ENCODE measurements at places on chromosomes 12 and 14. TPM values are rescaled to one million over a fixed set of nuclear protein-coding genes. Genes with fewer than 3 reads are reported as not detected.

GRCh38 chr14:23033801-23034497, 751 bp downstream of the PSMB5 start:
- H3K27ac ChIP-seq: peak overlapping the region; percentile 82
- peaks cover 7% of the 10 kb centered on the region for H3K4me1 ChIP-seq
- H3K4me3 ChIP-seq: peak overlapping the region; percentile 82
- no peaks in the 10 kb centered on the region for H3K36me3 ChIP-seq
- DNase-seq: no peak

DNA sequence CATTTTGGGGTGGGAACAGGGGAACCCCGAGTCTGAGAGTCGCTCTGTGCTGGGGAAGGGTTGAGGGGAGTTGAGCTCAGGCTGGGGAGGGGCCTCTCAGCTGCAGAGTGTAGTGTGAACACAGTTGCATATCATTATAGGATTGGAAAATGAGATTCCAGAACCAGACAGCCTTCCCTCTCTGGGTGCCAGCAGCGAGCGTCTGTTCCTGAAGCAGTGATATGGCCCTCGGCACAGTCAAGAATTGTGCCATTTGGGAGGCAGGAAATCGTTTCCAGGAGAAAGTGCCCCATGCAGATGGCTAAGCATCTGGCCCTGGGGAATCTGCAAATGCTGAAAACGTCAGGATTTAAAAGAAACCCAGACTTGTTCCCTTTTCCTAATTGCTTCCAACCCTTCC, 70.4 kb upstream of the SFSWAP start:
- no peak for DNase-seq
- no peaks in the 10 kb centered on the region for H3K4me1 ChIP-seq
- no peak overlapping the region for H3K4me3 ChIP-seq
- H3K36me3 ChIP-seq: no peaks in the 10 kb centered on the region

GRCh38 chr14:104496095-104496494, 83.5 kb upstream of the C14orf180 start:
- H3K4me1 ChIP-seq: no peaks in the 10 kb centered on the region
- no peak for DNase-seq
- no peaks in the 10 kb centered on the region for H3K27me3 ChIP-seq
- H3K27ac ChIP-seq: no peak overlapping the region
- no peak overlapping the region for H3K4me3 ChIP-seq
- H3K36me3 ChIP-seq: no peaks in the 10 kb centered on the region

Gene FAR2
- 1.3 TPM for polyA plus RNA-seq

Gene GCH1
- 42.6 TPM for polyA plus RNA-seq

Gene METTL17
- polyA plus RNA-seq: 61.2 TPM

GRCh38 chr14:66037361-66037760, 448.8 kb upstream of the CCDC196 start:
- H3K4me1 ChIP-seq: no peaks in the 10 kb centered on the region
- no peaks in the 10 kb centered on the region for H3K36me3 ChIP-seq
- H3K4me3 ChIP-seq: no peak overlapping the region
- DNase-seq: no peak
- H3K27me3 ChIP-seq: no peaks in the 10 kb centered on the region

DNA sequence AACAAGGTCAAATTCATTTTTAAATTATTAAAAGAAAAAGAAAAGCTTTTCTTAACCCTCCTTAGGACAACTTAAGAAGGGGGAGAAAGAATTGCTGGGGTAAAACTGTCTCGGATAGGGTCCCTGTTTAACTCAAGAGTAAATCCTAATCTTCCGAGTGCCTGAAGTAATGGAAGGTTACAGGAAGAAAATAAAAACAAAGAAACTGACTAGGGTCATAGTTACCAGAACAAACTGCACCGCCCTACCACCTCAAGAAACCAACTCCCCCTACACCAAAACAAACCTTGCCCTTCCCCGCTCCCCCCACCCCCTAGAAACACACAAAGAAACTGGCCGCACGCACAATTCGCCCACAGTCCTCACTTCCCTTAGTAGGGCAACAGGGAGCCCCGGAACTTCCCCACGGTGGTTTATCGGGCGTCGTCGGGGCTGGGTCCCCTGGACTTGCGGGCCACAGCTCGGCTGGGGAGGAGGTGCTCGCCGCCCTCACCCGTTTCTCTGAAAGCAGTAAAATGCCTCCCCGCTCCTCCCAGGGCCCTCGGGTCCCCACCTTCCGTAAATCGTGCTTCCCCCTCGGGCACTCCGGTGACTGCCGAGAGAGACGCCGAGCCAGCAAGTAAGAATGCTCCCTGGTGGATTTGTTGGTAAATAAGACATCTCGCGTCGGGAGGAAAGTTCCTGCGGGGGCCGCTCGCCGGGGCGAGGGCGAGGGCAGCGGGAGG, 2.4 kb downstream of the SINHCAF start:
- H3K4me3 ChIP-seq: peak overlapping the region; percentile 78
- no peak for DNase-seq
- peak overlapping the region; percentile 84 for H3K27ac ChIP-seq
- no peaks in the 10 kb centered on the region for H3K36me3 ChIP-seq
- no peaks in the 10 kb centered on the region for H3K27me3 ChIP-seq

Gene CELA1
- polyA plus RNA-seq: not detected

DNA sequence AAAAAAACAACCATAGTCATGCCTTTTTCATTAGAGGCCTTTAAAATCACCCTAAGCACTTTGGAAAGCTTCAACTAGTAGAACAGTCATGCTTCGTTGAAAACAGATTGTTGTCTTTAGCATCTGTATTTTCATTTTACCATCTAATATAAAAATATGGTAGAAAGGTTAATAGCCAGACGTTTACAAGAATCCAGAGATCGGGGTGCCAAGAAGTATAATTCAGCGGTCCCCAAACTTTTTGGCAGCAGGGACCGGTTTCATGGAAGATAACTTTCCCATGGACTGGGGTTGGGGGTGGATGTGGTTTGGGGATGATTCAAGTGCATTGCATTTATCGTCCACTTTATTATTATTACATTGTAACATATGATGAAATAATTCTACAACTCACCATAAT, 138.4 kb downstream of the GLT1D1 start:
- peaks cover 8% of the 10 kb centered on the region for H3K27me3 ChIP-seq
- no peak for DNase-seq
- H3K4me3 ChIP-seq: no peak overlapping the region
- no peaks in the 10 kb centered on the region for H3K4me1 ChIP-seq

Gene AMDHD1
- 1.8 TPM for polyA plus RNA-seq

- H3K4me1 ChIP-seq: no peaks in the 10 kb centered on the region
- no peak for DNase-seq
- H3K27me3 ChIP-seq: no peaks in the 10 kb centered on the region
- no peak overlapping the region for H3K27ac ChIP-seq
- no peak overlapping the region for H3K4me3 ChIP-seq
Observed at GRCh38 chr14:24789378-24789884, 155.4 kb upstream of the GZMB start.

Gene TPH2
- not detected for polyA plus RNA-seq

Gene PIANP
- 2.7 TPM for polyA plus RNA-seq

DNA sequence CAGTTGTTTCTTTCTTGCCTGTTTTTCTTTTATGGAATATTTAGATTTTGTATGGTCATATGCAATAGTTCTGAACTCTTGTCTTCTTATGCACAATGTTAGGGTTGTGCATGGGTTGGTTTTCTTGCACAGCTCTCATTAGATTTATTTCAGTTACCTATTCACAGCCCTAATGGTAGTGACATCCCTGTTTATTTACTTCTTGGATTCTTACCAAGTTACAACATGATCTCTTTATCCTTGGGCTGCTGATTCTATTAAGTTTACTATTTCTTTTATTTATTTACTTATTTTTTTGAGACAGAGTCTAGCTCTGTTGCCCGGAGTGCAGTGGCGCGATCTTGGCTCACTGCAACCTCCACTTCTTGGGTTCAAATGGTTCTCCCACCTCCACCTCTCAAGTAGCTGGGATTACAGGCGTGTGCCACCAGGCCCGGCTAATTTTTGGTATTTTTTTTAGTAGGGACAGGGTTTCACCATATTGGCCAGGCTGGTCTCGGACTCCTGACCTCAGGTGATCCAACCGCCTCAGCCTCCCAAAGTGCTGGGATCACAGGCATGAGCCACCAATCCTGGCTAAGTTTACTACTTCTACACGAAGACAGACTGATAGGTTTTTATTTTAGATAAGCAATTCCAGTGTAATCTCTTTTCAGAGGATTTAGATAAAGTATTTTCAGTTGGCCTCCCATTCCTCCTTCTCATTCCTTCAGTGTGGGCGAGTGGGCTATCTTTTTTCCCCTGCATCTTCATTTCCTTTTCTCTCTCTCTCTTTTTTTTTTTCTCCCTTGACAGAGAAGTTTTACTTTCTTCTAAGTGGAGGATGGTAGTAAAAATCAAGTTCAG, 395.1 kb upstream of the RGS6 start:
- H3K4me3 ChIP-seq: no peak overlapping the region
- H3K4me1 ChIP-seq: peaks cover 3% of the 10 kb centered on the region
- no peaks in the 10 kb centered on the region for H3K36me3 ChIP-seq
- no peak overlapping the region for H3K27ac ChIP-seq
- no peak for DNase-seq

- no peaks in the 10 kb centered on the region for H3K4me1 ChIP-seq
- H3K36me3 ChIP-seq: no peaks in the 10 kb centered on the region
- DNase-seq: no peak
- H3K4me3 ChIP-seq: no peak overlapping the region
Observed at GRCh38 chr14:50823762-50824636, 7.0 kb downstream of the NIN start.

Gene MYRFL
- 1.2 TPM for polyA plus RNA-seq

Gene ZBTB1
- 8.7 TPM for polyA plus RNA-seq

- H3K4me3 ChIP-seq: no peak overlapping the region
- no peaks in the 10 kb centered on the region for H3K27me3 ChIP-seq
Observed at GRCh38 chr12:55831447-55831815, 2.0 kb upstream of the DNAJC14 start.

DNA sequence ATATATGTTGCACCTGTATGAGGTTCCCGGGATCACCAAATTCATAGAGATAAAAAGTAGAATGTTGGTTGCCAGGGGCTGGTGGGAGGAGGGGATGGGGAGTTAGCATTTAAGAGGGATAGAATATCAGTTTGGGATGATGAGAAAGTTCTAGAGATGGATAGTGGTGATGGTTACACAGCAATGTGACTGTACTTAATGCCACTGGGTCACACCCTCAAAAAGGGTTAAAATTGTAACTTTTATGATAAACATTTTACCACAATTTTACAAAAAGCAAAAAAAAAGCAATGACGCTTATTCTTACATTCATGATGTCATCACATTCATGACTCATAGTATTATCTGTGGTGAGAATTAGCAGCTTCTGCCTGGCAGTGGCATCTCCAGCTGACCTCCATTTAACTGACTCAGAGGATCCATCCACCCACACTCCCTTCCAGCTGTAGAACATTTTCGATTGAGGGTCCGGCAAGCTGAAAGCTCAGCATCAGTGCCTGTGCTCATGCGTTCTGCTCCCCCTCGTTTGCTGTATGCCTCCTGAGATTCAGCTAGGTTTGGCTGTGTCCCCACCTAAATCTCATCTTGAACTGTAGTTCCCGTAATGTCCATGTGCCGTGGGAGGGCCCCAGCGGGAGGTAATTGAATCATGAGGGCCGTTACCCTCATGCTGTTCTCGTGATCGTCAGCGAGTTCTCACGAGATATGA, 64.8 kb upstream of the TMEM260 start:
- H3K4me1 ChIP-seq: no peaks in the 10 kb centered on the region
- no peak for DNase-seq
- H3K27ac ChIP-seq: no peak overlapping the region
- H3K36me3 ChIP-seq: no peaks in the 10 kb centered on the region
- no peak overlapping the region for H3K4me3 ChIP-seq

DNA sequence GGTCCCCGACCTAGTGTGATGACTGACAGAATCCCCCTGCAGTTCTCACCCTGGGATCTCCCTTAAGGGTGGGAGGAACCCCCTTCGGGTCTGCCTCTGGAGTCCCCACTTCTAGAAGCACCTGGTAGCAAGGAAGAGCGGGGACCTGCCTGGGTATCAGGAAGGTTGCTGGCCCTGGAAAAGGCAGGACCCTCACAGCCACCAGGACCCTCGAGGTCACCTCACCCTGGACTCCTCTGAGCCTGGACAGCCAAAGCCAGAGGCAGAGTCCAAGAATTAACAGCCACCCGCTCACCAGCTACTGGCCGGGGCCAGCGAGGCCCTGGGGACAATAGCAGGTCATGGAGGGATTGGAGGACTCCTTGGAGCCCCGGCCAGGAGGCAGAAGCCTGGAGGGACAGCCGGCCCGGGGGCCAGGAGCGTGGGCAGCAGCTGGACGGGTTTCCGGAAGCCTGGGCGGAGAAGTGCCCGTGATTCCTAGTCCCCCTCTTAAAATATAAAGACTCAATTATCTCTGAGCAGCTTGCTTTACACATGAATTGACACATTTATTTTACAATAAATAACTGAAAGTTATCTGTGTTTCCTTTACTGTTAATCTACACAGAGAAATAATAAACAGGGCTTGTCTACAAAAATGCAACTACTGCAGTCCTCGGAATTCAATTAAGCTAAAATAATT, 17.5 kb downstream of the BCL11B start:
- H3K4me3 ChIP-seq: no peak overlapping the region
- no peaks in the 10 kb centered on the region for H3K27me3 ChIP-seq
- no peak overlapping the region for H3K27ac ChIP-seq
- no peak for DNase-seq
- no peaks in the 10 kb centered on the region for H3K4me1 ChIP-seq

DNA sequence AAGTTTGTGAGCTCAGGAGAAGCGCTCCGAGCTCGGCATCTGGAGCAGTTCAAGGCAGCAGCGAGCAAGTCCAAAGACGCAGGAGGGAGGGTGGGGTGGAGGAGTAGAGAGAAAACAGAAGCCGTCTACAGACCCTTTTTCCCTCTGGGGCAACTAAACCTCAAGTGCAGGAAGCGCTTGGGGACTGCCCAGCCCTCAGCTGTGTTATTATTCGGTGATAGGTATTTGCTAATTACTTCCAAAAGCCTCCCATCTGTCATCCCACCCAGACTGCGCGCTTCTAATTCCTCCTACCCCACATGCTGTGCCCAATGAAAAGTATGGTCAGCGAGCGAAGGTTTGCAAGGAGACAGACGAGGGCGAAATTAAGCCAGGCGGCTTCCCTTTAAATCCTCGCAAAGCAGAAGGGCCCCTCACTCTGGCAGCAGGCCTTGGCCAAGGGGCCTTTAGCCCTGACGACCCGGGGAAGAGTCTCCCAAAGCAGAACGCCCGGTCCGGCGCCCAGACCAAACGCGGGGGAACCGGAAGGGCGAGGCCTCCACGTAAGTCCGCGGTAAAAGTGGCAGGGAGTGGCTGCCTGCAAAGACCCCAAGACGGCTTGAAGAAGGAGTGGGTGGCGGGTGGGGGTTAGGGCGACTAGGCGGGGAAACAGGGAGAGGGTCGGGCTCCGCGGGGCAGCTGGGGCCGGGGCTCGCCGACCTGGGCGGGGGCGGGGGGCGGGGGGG, 507 bp upstream of the CD9 start:
- peak overlapping the region; percentile 33 for H3K4me3 ChIP-seq
- no peaks in the 10 kb centered on the region for H3K27me3 ChIP-seq
- peak overlapping the region; percentile 52 for H3K27ac ChIP-seq
- DNase-seq: no peak
- H3K4me1 ChIP-seq: no peaks in the 10 kb centered on the region

Gene WNT1
- not detected for polyA plus RNA-seq

- no peaks in the 10 kb centered on the region for H3K36me3 ChIP-seq
- H3K27me3 ChIP-seq: no peaks in the 10 kb centered on the region
- no peak for DNase-seq
- no peak overlapping the region for H3K4me3 ChIP-seq
Observed at GRCh38 chr14:69631509-69631908, 20.1 kb downstream of the SUSD6 start.

Gene TMEM253
- 4.9 TPM for polyA plus RNA-seq

Gene SMAGP
- 4.9 TPM for polyA plus RNA-seq

- no peaks in the 10 kb centered on the region for H3K36me3 ChIP-seq
- DNase-seq: no peak
- H3K4me3 ChIP-seq: no peak overlapping the region
- peaks cover 19% of the 10 kb centered on the region for H3K27me3 ChIP-seq
- no peak overlapping the region for H3K27ac ChIP-seq
Observed at GRCh38 chr12:77060883-77061240, 4.5 kb downstream of the E2F7 start.

GRCh38 chr12:114657597-114657920, 26.4 kb downstream of the TBX3 start:
- H3K27ac ChIP-seq: no peak overlapping the region
- no peak overlapping the region for H3K4me3 ChIP-seq
- H3K4me1 ChIP-seq: no peaks in the 10 kb centered on the region
